ENCODE measurements at places on chromosomes 4 and X.

DNA sequence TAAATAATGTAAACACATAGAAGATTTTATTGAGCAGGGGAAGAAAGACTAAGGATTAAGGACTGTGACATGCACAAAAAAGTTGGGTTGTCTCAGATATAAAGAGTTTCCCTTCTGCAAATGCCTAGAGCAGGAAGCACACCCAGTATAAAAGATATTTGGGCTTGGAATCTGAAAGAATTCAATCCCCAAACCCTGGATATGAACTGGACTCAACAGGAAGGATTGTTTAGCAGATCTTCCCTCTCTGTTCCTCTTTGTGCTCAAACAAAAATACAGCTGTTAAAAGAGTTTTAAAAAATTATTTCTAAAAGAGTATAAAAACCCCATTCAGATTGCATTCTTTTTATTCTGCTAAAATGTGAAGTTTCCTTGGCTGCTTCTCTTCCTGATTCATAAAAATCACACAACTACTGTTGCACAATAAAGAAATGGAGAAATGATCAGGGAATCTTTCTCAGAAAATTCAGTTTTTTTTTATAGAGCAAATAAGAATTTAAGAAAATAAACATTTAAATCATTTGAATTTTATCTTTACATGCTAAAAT is 71.4 kb downstream of the PDLIM5 start:
- no peak for DNase-seq

- no peak for DNase-seq
These were observed 44.6 kb upstream of the TRPC5OS start for GRCh38 chrX:111831343-111831742.

GRCh38 chr4:101950258-101950979 is 159.9 kb downstream of the BANK1 start:
- no peak for DNase-seq

- DNase-seq, result no peak
These were observed 702.4 kb upstream of the EPHA5 start for GRCh38 chr4:66372706-66373105.

DNA sequence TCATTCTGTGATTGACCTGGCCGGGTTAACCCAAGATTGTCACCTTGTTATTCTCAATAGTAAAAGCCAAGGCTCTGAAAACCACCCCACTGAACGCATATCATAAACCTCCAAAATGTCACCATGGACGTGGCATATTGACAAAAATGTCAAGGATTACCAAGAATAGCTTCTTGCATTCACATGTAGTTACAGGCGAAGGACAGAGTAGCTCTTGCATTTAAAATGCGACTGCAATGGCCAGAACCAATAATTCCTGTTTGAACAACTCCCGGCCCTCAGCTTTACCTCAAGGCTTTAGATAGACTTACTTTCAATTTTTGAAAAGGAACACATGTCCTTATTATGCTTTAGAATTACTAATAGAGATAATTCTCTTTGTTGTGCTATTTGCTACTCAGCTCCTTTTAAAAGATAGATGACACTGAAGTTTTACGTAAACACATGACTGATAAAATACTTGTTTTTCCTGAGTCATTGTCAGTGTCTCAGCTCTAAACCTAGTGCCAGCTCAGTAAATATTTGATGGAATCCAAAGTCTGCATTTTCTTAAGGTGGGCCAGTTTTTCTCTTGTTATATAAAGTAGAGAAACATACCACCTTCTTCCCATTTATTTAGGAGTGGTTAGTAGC is 66.3 kb downstream of the CLDN34 start:
- no peak for DNase-seq

GRCh38 chr4:75800972-75801371 is 76.6 kb downstream of the USO1 start:
- no peak for DNase-seq

GRCh38 chrX:30635630-30636029 is 17.6 kb upstream of the GK start:
- DNase-seq, result no peak

DNA sequence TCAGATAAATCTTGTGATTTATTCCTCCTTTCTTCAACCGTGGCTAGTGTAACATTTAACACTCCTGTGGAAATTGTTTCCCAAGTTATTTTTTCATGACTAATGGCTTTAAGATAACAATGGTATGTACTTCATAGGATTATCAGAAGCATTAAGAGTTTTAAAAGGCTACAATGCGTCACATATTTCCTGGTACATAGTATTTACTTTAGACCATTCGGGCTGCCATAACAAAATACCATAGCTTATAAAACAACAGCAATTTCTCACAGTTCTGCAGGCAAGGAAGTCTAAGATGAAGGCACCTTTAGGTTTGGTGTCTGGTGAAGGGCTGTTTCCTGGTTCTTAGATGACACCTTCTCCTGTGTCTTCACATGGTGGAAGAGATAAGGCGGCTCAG is 158.6 kb downstream of the PAPSS1 start:
- DNase-seq, result no peak

- DNase-seq, result no peak
These were observed 251.8 kb downstream of the TENM3 start for GRCh38 chr4:182495031-182495430.

DNA sequence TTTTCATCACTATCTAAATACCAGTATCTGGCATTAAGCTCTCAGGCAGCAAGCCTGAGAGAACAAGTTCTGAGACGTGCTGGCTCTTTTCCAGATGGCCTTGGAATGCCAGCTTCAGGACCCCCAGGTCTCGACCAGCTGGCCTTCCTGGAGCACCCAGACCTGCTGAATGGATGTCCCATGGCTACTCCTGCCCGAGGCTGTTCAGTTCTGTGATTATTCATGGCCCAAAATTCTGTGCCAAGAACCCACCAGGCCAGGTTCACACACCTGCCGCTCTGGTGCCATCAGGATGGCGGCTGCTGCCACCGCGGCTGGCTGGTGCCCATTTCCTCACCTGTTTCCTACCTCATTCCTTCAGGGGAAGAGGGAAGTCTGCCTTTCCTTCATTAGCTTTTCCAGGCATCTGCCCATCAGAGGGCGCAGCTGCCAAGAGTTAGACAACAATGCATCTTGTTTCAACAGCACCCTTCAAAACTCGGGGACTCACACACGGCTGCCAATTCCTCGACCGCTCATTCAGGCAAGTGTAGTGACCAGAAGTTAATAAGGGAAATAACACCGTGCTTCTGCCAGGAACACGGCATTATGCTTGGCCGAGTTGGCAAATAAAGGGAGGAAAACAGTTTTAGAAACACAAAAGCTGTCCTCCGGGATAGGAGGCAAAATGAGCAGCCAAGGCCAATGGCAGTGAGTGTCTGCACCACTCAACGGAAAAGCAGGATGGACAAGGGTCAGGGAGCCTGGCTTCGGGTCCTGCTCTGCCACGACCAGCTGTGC is 173.8 kb downstream of the NSUN7 start:
- no peak for DNase-seq

GRCh38 chrX:154799556-154800348 is 5.5 kb downstream of the MPP1 start:
- no peak for DNase-seq

DNA sequence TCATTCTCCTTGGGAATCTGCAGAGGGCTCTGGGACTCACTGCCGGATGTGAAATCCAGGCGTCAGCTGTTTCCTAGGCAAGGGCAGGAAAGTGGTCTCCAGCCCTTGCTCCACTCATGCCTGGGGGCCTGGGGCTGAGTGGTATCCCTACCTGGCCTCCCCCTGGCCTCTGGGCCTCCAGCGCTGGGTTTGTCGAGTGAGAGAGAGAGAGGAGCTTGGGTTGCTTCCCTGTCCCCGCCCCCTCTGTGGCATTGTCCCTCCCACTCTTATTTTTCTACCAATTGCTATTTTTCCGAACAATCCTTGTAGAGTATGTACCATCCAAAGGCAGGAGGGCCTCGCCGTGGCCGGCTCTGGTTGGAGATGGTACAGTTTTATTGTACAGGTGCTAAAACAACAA is 53.1 kb downstream of the ELF4 start:
- no peak for DNase-seq
